Brain microvascular endothelial cell (primary cell): ENCODE measurements at places on chromosomes 16 and 17.

- no peak for DNase-seq
These were observed 2.1 kb downstream of the ACD start for GRCh38 chr16:67657751-67658518.

- no peak for DNase-seq
These were observed 91.3 kb upstream of the CLEC3A start for GRCh38 chr16:77931058-77931457.

DNA sequence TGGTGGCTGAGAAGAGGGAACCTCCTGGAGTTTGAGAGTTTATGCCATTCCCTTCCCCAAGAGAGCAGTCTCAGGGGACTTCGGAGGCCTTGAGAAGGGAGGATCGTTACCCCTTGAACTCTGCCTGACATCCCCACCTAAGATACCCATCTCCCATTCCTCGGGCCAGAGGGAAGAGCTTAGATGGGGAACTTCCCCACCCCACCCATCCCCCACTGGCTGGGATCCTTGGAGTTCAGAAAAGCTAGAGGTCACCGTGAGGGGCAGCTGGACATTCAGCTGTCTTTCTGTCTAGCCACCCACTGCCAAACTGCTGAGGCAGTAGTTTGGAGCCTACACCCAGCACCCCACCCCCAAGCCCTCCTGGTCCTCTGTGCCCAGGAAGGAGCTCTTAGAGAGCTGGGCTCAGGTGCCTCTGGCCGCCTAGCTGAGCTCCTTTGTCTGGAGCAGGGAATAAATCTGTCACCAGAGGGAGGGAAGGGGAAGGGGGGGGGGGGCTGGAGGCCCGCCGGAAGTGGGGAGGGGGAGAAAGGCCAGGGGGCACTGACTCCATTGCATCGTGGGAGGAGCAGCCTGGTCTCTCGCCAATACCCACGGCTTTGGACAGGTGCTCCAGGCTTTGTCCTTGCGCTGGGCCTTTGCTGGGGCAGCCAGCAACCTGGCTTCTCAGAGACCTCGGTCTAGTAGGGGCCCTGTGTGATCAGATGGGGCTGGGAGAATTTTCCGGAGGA lies 1.0 kb downstream of the HSD11B2 start:
- no peak for DNase-seq

- DNase-seq: no peak
These were observed 33.2 kb upstream of the TAC4 start for GRCh38 chr17:49881054-49881402.

GRCh38 chr17:30981531-30982519 lies 11.0 kb downstream of the RNF135 start:
- no peak for DNase-seq

GRCh38 chr16:72743011-72743761 lies 304.7 kb downstream of the ZFHX3 start:
- no peak for DNase-seq

DNA sequence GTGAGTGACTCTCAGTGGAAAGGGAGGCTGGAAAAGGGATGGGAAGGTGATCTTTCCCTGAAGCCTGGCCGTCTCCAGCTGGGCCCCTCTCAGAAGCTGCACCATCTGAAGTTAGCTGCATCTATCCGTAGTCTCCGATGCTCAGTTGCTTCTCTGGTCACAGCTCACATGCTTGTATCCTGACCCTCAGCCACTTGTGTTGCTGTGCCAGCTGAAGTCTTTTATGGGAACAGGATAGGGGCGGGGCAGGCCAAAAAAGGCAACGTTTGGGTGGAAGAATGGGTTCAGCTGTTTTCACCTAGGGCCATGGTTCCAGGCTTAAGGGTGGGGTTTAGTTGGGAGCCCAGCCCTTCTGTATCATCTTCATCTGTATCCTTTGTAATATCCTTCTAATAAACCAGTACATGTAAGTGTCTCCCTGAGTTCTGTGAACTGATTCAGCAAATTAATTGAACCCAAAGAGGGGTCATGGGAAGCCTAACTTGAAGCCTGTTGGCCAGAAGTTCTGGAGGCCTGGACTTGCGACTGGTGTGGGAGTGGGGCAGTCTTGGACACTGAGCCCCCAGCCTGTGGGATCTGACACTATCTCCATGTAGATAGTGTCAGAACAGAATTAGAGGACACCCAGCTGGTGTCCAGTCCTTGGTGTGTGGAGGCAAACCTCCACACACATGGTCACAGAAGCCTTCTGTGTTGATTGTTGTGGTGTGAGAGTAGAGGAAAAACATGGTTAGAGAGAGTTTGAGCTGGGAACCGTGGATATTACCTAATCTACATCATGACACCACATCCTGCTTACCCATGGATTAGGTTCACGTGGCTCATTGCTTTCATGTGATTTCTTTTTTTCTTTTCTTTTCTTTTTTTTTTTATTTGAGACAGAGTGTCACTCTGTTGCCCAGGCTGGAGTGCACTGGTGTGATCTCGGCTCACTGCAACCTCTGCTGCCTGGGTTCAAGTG lies 49.3 kb upstream of the FBXO47 start:
- no peak for DNase-seq

GRCh38 chr16:24896439-24896838 lies 50.7 kb downstream of the SLC5A11 start:
- DNase-seq: no peak

- no peak for DNase-seq
These were observed 95.4 kb upstream of the TNRC6C start for GRCh38 chr17:77862890-77863813.

- DNase-seq: no peak
These were observed 16.2 kb upstream of the HNF1B start for GRCh38 chr17:37761059-37761458.

DNA sequence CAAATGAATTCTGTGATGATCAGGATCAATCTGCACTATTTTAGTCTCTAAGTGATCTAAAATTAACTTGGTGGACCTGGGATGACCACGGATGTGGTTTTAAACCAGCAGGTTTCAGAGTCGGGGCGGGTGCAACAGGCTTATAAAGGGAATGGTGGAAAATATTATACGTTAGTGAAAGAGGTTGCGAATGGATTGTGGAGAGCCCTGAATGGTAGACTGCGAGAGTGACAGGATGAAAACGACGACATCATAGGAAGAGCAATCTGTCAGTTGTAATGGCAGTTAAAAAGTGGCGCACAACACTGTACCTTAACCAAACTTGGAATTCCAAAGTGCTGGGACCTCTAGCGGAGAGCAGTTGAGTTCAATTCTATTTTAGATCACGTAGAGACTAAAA lies 1.2 kb upstream of the CYB5B start:
- DNase-seq: no peak

GRCh38 chr17:16975277-16975651 lies 3.3 kb upstream of the TNFRSF13B start:
- DNase-seq: no peak

DNA sequence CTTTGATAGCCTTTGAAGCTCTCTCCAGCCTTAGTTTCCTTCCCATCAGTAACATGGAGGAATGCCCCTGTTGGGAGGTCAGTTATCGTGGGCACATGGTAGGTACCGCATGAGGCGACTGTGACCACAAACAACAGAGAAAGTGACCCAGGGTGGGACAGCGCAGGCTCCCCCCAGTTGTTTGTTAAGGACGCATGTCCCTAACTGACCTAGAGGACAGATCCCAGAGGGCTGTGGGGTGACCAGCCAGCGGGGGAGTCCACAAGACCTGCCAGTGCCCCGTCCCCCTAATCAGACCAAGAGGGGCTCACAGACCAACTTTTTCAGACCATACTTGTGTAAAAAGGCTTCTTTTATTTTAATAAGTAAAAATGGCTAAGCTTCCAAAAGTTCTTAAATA lies 22.3 kb downstream of the KATNB1 start:
- DNase-seq: no peak

DNA sequence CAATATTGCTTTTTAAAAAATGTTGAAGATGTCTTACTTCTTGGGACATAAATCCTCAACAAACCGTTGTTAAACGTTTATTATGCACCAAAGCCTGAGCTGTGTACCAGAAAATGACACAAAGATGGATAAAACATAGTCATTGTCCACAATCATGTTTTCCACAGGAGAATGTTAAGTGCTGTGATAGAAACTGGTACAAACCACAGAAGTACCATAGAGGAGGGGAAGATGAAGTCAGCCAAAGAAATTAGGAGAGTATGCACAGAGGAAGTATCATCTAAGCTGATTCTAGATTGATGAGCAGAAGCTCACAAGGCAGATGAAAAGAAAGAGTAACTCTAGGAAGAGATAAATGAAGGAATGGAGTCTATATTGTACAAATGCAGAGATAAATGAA lies 142.6 kb upstream of the HLF start:
- no peak for DNase-seq

- no peak for DNase-seq
These were observed 14.3 kb downstream of the CYTH1 start for GRCh38 chr17:78767806-78768205.

- no peak for DNase-seq
These were observed 114.1 kb downstream of the C16orf78 start for GRCh38 chr16:49487746-49488145.

- DNase-seq: no peak
These were observed 112.9 kb downstream of the DNAH3 start for GRCh38 chr16:21037736-21038135.

- DNase-seq: no peak
These were observed 27.2 kb upstream of the XYLT2 start for GRCh38 chr17:50318501-50319285.

GRCh38 chr16:8621222-8621571 lies 301 bp upstream of the METTL22 start:
- DNase-seq: no peak

DNA sequence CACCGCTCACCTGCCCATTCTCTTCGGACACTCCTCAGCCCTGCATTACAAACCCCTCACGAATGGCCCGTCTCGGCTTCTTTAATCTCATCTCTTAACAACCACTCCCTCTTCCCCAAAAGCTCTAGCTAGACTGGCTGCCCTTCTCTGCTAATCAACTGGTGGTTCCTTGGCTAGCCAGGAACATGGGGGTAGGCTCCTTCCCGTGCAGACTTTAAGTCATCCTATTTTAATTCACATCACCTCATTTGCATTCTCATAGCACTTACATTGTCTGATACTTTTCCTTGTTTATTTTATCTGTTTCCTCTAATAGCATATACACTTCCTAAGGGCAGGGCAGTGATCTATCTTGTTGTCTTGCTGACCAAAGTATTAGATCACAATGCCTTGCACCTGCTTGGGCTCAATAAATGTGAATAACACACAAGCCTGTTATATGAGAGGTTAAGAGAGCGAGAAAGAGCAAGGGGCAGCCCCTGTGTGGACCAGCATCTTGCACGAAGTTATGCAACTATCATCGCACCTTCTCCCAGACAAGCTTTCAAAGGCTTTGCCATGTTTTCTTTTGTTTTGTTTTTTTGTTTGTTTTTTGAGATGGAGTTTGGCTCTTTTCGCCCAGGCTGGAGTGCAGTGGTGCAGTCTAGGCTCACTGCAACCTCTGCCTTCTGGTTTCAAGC lies 9.8 kb downstream of the TP53 start:
- DNase-seq: no peak

- DNase-seq: no peak
These were observed 2.2 kb downstream of the PLA2G15 start for GRCh38 chr16:68247400-68247799.

GRCh38 chr16:60302676-60303075 lies 1568.6 kb upstream of the GOT2 start:
- no peak for DNase-seq

DNA sequence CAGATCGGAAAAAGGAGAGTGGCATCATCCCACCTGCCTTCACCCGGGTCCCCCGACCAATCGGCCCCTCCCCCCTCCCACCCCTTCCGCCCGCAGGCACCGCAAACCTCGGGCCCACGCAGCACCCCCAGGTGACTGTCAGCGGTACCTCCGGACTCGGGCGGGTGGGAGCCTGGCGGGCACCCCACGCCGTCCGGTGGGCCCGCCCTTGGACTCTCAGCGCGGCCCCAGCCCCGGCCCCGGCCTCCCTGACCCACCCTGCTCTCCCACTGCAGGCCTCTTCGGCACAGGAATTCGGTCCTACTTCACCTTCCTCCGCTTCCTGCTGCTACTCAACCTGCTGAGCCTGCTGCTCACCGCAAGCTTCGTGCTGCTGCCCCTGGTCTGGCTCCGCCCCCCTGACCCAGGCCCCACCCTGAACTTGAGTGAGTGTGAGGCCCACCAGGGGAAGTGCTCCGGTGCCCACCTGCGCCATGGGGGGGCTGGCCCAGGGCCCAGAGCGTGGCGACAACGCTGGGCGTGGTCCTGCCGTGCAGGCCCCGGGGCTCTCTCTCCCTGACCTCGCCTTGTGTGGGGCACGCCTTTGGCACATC lies 1.6 kb downstream of the TMC8 start:
- DNase-seq: no peak
